ENCODE measurements at places on chromosomes 6 and 20.

DNA sequence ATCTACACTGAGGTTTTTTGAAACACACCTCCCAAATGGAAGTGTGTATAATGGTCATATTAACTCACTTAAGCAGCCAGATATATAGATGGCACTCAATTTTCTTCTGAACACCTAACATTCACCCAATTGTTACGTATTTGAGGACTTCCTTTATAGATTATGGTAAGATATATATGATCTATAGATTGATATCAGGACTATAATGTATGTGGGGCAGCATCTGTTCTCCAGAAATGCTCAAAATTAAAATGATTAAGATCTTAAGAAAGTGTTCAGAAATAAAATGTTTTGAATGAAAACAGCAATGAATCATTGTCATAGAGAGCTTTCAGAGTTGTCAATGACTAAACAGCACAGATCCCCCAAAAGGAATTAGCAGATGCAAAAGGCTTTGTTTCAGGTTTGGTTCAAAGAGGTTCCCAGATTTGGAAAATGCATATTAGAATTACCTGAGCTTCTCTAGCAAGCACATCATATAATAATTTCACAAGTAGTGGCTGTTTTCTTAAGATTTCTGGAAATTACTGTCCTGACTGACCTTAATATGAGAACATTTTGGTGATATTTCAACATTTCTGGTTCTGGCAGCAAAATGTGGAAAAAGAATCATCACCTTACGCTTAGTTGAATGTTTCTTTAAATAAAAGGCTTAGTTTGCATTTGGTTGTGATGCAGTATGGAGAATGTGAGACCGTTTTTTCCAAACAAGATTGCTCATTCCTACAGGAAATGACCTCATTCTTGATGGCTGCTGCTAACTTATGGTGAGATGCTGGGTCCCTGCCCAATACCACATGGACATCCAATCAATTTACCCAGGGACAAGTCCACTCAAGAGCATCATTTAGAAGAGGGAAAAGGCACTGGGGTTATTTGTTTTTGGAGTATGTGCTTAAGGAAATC lies 31.5 kb downstream of the TRAF3IP2 start:
- DNase-seq, result no peak

- DNase-seq, result no peak
Measured at GRCh38 chr6:42293386-42293977, 75.8 kb upstream of the MRPS10 start.

GRCh38 chr20:58452667-58453255 lies 62.4 kb downstream of the APCDD1L start:
- DNase-seq, result no peak

DNA sequence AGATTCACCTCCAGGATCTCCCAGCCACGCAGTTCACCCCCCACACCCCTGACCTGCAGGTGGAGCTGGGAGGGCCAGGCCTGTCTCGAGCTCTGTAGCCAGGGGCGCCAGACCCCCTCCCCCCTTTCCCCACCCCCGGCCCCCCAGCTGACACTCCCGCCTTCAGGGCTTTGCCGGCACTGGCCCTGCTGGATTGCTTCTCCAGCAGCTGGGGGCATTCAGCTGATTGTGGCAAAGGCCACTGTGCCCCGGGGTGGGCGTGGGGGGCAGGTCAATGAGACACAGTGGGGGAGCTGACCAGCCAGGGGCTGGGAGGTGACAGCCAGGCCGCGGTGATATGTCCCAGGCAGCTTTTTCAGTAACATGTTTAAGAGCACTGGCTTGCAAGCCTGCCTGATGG lies 22.2 kb downstream of the ZBP1 start:
- no peak for DNase-seq

- no peak for DNase-seq
Measured at GRCh38 chr6:72861935-72862432, 240.1 kb downstream of the KCNQ5 start.

DNA sequence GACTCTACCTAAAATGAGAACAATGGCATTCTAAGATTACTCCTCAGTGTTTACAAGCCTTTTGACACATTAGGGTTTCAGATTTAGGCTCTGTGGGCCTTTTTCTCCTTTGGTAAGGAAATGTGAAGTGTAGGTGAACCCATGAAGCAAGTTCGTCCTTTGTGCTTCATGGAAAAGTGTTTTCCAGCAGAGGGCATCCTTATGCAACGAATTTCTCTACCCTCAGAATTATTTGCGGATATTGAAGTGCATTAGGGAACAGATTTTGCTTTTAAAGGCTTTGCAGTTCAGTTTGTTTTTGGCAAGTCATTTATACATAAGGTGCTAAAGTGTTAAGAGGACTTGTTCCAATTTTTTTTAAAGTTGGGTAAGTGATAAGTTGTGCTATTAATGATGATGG lies 55.7 kb upstream of the FERMT1 start:
- DNase-seq, result no peak

GRCh38 chr6:125910527-125910926 lies 46.0 kb upstream of the HINT3 start:
- no peak for DNase-seq

DNA sequence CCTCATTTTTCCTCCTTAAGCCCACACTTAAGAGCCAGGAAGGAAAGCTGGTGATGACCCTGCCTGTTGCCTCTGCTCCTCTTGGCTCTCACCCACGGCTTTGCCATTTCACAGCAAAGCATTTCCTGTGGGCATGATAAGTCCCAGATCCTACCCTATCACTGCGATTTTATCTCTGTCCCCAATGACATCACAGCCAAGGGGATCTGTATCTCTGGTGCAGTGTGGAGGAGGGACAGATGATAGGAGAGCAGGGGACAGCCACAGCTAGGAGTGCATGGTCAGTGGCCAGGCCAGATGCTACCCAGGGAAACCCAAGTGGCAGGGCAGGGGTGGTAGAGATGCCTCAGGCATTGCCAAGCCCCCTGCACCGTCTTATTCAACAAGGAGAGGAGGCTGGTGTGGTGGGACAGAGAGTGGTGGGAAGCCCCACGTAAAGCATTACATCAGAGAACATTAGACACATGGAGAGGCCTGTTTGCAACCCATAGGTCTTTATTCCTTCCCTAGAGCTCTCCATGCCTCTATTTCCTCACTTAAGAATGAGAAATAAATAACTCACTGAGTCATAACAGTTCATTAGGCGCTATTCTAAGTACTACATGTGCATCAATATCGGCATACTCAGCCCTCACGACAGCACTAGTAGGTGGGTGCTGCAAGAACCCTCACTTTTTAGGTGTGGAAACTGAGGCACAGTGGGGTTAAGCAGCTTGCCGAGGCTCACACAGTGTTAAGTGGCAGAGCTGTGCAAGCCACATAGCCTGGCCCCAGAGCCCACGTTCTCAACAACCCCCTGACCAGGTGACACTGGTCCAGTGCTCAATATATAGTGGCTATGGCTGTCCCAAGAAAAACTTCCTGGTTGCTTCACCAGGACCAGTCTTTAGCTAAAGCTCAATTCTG lies 4.6 kb downstream of the TFEB start:
- no peak for DNase-seq

DNA sequence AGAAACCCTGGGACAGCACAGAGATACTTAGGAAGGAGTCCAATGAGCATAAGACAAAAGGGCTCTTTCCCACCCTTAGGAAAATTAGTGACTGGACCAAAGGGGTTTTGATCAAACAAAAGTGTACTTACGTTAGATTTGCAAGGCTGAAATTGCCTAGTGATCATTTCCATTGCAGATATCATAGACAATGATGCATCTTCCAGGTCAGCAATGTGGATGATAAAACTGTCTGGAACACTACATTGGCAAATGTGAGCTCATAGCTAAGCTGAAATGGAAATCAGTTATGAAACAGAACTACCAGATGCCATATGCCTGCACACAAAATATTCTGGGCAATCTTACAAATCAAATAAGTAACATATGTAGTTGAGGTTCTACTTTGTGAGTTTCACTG lies 34.0 kb downstream of the LY86 start:
- DNase-seq, result no peak

- no peak for DNase-seq
Measured at GRCh38 chr6:138291849-138292181, 73.5 kb upstream of the PBOV1 start.

- DNase-seq, result no peak
Measured at GRCh38 chr6:39029156-39030011, 19.2 kb upstream of the GLP1R start.

- DNase-seq, result no peak
Measured at GRCh38 chr20:4084096-4084495, 68.7 kb upstream of the RNF24 start.

GRCh38 chr6:119463081-119463626 lies 113.6 kb upstream of the MAN1A1 start:
- DNase-seq, result no peak

DNA sequence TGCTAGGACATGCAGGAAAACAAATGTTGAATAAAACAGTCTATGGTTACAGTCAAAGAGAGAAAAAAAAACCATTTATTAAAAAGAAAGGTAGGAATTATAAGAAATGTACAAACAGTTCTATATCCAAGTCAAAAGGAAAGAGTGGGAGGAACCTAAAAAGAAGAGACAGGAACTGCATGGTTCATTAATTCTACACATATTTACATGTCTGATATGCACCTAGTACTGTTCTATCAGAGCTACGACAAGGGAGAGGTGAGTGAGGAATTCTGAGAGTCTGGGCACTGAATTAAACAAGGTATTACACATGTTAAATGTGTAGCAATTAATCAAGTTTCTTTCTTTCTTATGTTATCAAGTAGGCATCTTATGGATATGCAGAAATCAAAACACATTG lies 41.9 kb downstream of the SYCP2 start:
- no peak for DNase-seq

GRCh38 chr20:2217857-2218539 lies 77.8 kb upstream of the TGM3 start:
- DNase-seq, result no peak

DNA sequence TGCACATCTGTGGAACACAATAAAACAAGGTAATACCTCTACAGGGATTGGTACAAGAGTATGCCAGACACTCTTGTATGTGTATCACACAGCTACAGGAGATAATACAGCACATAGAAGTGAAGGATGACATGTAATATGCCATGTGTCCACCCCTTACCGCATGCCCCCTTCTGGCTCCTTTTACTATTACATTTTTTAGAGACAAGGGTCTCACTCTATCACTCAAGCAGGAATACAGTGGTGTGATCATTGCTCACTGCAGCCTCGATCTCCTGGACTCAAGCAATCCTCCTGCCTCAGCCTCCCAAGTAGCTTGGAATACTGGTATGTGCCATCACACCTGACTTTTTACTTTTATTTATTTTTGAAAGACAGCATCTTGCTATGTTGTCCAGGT lies 4.2 kb upstream of the NCR3 start:
- no peak for DNase-seq

GRCh38 chr6:39903656-39904055 lies 30.6 kb downstream of the MOCS1 start:
- DNase-seq, result no peak

GRCh38 chr20:57573242-57573641 lies 12.3 kb downstream of the PCK1 start:
- DNase-seq, result no peak

DNA sequence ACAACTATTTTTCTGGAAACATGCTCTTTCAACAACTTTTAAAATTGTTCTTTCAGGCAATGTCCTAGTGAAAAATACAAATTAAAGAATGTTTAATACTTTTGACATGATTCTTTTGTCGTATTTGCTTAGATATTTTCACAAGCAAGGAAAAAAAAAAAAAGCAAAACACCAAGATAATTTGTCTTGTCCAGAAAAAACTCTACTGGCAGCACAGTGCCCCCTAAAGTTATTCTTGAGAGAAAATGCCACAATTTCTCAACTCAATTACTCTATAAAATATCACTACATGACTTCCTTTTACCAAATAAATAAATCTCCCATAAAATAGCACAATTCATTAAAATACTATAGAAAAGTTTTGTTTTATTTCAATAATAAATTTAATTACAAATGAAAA lies 652.5 kb upstream of the EPHA7 start:
- DNase-seq, result no peak

DNA sequence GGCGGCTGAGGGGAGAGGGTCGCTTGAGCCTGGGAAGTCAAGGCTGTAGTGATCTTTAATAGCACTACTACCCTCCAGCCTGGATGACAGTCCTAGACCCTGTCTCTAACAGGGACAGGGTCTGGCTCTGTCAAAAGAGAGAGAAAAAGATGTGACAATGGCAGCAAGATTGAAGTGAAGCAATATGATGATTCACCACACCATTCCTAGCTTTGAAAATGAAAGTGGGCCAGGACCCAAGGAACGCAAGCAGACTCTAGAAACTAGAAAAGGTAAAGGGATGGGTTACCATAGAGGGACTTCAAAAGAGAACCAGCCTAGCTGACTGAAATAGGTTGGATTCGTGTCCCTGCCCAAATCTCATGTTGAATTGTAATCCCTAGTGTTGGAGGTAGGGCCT lies 426.9 kb downstream of the HTR1B start:
- DNase-seq, result no peak

- DNase-seq, result no peak
Measured at GRCh38 chr6:165729307-165729936, 66.4 kb upstream of the PDE10A start.

GRCh38 chr6:27667657-27668441 lies 194.9 kb upstream of the ZNF184 start:
- no peak for DNase-seq

DNA sequence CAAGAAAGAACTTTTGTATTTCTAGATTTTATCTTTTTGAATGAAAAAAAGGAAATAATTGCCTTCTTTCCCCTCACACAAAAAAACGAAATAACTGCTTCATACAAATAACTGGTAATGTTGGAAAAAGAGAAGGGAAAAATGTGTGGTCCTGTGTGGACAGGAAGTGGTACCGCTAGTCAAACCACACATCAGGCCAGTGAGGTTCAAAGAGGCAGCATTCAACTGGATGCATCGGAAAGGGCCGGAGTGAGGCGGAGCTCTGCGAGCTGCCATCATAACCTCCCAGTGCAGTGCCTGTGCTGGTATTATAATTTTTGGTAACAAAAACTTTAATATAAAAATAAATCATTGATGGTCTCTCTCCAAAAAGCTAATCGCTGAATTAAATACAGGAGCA lies 111.2 kb downstream of the IRF4 start:
- DNase-seq, result no peak

GRCh38 chr20:49799698-49800097 lies 12.9 kb upstream of the SLC9A8 start:
- no peak for DNase-seq

GRCh38 chr20:2118783-2119182 lies 17.2 kb downstream of the STK35 start:
- DNase-seq, result no peak

DNA sequence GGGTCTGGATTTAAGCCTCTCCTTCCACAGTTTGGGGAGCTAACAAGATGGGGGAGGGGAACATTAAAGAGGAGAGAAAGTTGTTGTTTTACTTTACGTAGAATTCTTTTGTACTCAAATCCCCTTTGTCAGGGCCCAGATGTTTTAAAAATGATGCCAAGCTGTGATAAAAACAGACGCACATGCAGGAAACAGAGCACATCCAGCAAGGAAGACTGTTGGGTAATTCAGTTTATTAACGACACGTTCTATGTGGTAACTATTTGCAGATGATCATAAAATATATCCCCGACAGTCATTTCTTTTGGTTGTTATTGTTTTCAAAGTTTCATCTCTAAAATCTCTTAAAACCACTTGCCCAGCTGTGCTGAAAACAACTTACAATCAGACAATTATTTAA lies 307.0 kb upstream of the PRDM1 start:
- DNase-seq, result no peak

All from amygdala (tissue), 56 donors.